ENCODE measurements at places on chromosomes 16 and 17. TPM values are rescaled to one million over a fixed set of nuclear protein-coding genes. Genes with fewer than 3 reads are reported as not detected.
A peak's percentile ranks its signal among the peaks of the same experiment; 100 is the strongest.

DNA sequence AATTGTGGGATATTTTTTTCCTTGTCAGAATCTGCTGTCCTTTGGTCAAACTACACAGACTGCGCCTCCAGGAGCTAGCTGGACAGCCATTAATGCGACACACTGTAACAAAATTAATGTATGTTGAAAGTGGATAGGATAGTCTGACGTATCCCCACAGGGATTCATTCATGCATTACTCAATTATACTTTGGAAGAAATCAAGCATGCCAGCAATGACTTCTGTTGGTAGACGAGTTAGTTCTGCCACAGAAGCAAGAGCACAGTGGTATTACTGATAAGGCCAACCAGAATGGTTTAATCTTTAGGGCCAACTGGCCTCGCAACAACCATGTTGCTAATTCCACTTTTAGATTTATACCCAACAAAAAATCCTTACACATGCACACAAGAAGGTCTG, 106.4 kb upstream of the TOB1 start:
- no peak for DNase-seq

GRCh38 chr16:9597967-9598730, 506.7 kb downstream of the HAPSTR1 start:
- no peak for DNase-seq

DNA sequence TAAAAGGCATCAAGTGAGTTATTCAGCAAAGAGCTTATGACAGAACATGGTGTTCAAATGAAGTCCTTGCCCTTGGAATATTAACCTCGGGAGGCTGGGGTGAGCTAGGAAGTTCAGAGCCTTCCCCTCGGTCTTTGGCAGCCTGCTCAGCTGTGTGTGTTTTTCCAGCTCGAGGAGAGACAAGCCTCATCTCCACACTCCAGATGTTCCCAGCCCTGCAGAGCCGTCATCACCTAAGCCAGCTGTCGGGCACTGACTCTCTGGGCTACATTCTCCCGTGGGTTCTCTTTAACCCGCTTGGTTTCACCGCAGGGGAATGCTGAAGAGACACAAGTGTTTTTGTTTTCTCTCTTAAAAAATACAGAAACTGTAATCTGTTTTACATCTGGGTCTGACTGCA, 47.1 kb downstream of the IRX3 start:
- no peak for DNase-seq

Gene EVI2B
- not detected for total RNA-seq

Gene TNFRSF13B
- not detected for total RNA-seq

- peak; percentile 55 for DNase-seq
These were observed 16.7 kb upstream of the ERN2 start for GRCh38 chr16:23729503-23730424.

DNA sequence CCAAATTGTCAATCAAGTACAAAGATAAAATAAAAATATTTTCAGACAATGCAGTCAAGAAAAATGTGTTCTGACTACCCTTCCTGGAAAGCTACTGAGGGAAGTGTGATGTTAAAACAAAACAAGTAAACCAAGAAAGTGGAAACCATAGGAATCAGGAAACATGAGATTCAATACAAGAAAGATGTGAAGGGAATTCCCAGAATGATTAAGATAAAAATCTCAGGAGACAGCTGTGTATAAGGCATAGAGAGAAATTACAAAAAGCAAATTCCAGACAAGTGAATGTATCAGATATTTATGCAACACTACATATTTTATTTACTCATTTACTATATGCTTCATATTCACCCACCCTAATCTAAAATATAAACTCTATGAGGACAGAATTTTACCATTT, 32.2 kb downstream of the TRIM37 start:
- peak; percentile 78 for DNase-seq

GRCh38 chr17:30389756-30390300, 11.1 kb downstream of the CPD start:
- DNase-seq, result no peak

DNA sequence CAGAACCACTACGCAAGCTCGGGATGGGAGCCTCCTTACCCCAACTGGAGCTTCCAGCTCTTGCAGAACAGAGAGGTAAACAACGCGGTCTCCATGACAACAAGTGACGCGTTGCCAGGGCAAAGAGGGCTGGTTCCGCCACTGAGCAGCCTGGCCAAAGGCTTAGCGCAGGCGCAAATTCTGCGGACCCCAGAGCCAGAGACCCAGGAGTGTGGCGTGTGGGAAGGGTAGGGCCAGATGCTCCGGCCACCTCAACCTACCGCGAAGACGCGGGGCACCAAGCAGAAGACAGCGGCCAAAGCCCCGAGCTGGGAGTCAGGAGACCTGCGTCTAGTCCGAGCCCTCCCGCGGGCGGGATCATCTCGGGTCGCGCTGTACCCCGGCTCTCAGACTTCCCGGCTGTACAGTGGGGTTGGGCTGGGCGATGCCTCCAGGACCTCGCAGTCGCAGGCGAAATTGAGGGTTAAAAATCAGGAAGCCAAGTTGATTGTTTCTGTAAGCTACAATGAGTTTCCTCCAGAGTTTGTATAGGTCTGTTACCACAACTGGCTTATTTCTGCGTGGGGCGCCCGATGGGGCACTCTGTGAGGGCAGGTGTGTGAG, at the start of gene TEKT1:
Gene TEKT1, minus strand, starts transcription at position 69 of the 603 bp plus-strand sequence. CDS start 1,353 bp downstream, outside the sequence.
- peak; percentile 85 for DNase-seq

- DNase-seq, result no peak
These were observed 140.5 kb upstream of the CRHR1 start for GRCh38 chr17:45643591-45643990.

- no peak for DNase-seq
These were observed 76.3 kb downstream of the LITAF start for GRCh38 chr16:11510178-11510973.

GRCh38 chr17:10648956-10649355, 8.2 kb downstream of the MYH3 start:
- DNase-seq, result no peak
